ENCODE measurements at places on chromosomes 16 and 17. TPM values are rescaled to one million over a fixed set of nuclear protein-coding genes. Genes with fewer than 3 reads are reported as not detected.

DNA sequence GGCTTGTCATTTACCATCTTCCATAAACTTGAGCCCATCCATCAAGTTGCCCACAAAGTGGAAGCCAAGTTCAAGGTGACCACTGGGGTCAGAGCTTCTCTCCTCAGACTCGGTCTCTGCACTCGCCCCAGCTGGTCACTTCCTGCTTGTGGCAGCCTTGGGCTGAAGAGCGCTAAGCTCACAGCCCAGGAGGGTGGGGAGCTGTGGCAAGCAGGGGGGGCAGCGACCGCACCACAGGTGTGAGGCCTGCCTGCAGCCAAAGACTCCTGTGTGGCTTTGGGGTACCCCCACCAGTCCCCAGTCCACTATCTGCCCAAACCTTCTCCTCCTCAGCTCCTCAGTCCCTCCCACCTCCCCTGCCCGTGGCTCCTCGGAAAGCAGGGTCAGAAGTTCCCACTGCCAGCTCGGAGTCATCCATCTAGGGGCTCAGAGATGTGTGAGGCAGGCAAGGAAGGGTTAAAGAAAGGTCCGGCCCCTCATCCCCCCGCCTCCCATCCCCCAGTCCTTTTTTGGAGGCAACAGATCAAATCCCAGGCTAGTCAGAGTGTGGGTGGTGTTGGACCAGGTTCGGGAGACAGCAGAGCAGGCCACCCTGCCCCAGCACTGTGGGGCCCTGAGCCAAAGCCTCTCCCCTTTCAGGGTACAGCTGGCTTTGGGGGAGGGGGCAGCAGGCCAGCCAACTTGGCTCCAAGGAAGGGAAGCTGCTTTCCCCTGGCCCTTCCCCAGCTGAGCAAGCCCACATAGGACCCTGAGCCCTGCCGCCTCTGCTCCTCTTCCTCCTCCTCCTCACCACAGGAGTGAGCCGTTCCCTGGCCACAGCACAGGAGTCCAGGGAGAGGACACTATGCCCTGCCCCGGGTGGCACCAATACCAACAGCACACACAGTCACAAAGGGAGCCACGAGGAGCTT lies 3.2 kb downstream of the CSF3 start:
- no peak for DNase-seq

DNA sequence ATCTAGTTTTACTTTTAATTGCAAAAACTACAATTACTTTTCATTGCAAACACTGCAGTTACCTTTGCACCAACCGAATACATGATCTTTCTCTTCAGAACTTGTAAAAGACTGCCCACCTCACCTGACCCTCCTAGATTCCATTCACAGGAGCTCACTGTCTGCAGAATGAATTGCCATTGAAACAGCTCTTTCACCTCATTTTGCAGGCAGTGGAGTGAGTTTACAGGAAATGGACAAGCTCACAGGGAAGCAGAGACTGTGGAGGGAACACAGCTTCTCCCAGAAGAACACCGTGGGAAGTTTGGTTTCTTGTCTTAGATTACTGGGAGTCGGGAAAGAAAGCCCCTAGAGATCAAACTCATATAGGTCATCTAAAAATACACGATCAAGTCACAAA lies 439.7 kb upstream of the RBFOX1 start:
- no peak for DNase-seq

ZFP3 gene
- polyA plus RNA-seq, result 0.75 TPM

SOX9 gene
- not detected for polyA plus RNA-seq

DNA sequence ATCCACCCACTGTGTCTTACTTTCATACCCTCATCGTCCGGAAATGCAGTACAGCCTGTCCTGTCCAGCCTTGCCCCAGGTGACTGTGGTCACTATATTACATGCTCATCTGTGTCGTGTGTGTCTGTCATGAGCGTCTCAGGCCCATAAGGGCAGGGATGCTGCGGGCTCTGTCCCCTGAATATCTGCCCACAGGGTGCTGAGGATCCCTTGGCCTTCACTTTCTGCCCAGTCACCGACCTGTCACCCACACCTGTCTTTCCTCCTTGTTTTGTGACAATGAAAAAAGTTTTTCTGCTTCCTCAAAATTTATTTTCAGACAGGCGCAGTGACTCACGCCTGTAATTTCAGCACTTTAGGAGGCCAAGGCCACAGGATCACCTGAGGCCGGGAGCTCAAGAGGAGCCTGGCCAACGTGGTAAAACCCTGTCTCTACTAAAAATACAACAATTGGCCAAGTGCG lies 1.4 kb upstream of the CTRB1 start:
- DNase-seq, result no peak

GRCh38 chr17:27762527-27763305 lies 37.6 kb downstream of the NOS2 start:
- no peak for DNase-seq

TCAP gene
- polyA plus RNA-seq, result not detected

DNA sequence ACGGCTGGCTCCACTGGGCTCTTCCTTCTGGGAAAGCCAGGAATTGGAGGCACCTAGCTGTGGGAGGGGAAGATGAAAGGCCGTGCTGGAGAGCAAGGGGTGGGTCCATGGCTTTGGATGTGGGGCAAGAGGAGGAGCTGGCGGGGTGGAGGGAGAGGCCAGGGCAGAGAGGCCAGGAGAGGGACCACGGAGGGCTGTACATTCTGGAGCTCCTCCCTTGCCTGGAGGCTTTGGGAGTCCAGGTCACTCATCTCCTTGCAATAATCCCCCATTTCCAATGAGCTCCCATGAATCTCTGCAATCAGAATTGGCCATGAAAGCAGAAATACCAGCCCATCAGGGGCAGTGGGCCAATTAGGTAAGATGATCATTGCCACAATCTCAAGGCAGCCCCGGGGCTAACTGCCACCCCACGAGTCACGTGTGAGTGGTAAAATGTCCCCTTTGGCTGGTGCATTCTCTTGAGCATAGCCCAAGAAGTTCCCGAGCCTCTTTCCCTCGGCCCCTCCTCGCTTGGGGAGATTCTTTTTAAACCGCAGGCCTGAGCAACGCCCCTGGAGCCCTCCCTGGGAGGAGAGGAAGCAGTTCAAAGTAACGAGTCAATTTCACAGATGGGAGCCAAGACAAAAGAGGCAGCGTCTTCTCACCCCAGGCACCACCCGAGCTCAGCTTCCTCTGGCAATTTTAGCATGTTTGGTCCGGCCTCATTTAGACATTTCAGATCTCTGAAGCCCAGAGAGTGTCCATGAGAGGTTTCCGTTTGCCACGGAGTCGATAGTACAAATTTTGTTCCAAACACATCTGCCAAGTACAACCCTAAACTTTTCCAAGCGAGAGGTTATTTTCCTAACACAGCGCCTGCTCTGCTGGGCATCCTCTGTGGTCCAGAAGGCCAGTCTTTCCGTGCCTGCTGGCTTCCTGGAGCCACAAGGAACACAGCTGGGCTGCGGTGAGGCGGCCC lies 13.4 kb downstream of the RTN4RL1 start:
- DNase-seq, result no peak

GRCh38 chr16:83952587-83952939 lies 477 bp upstream of the OSGIN1 start:
- no peak for DNase-seq

DNA sequence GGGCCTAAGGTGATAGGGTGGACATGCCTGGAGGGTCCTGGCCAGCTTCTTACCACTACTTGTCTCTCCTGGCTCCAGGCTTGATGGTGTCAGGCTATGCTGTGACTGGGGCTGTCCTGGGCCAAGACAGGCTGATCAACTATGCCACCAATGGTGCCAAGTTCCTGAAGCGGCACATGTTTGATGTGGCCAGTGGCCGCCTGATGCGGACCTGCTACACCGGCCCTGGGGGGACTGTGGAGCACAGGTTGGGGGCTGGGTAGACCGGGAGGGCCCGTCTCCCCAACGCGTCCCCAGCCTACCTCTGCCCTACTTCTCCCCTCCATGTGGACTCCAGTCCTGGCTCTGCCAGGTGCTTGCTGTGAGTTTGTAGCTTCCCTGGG lies 4.5 kb downstream of the SPATA20 start:
- DNase-seq, result no peak

DNA sequence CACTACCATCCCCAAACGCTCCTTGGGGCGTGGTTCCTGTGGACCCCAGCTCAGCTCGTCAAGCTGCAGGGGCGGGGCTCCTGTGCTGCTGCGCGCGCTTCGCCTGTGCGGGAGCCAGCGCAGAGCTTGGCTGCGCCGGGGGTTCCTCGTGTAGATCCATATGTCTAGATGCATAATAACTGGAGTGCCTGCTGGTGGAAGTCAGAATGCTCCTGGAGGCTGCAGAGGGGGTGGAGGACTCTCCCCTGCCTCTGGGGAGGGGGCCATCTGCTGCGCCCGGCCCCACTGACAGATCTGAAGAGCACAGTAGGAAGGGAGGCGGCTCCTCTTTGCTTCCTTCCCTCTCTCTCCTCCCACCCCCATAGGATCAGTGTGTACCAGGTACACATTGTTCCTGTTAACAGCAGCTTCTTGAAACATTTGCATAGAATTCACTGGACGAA lies 4.6 kb downstream of the RASD1 start:
- no peak for DNase-seq

GRCh38 chr17:48633266-48633677 lies 7.1 kb upstream of the HOXB9 start:
- DNase-seq, result no peak

CHD9NB gene
- polyA plus RNA-seq, result not detected

- no peak for DNase-seq
Observed at GRCh38 chr16:58027161-58027915, 1.8 kb downstream of the MMP15 start.

DNA sequence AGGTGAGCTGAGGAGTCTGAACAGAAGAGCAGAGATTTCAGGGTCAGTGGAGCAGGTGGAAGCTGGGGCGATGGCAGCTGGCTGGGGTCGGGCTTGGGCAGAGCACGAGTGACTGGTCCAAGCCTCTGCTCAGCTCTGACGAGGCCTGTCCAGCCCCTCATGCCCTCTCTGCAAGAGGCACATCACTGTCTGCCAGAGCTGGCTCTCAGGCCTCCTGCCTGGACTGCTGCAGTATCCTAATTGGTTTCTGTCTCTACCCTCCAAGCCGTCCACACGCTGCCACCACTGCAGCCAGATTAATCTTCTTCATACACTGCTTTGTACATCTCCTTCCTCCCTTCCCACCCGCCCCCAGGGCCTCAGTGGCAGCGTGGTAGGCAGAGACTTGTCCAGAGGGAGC lies 25.4 kb downstream of the CACNA1G start:
- no peak for DNase-seq

KRTAP4-1 gene
- polyA plus RNA-seq, result not detected

ATP1B2 gene
- polyA plus RNA-seq, result not detected

ADCY9 gene
- 1.2 TPM for polyA plus RNA-seq

DNA sequence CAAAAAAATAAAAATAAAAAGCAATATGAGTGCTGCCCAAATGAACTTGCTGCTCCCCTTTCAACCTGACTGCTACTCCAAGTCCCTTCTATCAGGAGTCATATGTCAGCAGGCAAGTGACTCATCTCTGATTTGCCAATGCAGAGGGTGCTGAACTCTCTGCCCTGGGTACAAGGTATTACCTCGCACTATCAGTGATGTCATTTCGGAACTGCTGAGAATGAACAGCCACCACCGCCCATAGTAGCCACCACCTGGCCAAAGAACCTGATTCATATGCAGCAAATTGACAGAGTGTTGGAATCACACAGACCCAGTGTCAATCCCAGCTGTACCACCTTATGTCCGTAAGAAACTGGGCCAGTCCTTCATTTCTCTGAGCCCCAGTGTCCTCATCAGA lies 31.2 kb downstream of the LYRM9 start:
- no peak for DNase-seq

DNA sequence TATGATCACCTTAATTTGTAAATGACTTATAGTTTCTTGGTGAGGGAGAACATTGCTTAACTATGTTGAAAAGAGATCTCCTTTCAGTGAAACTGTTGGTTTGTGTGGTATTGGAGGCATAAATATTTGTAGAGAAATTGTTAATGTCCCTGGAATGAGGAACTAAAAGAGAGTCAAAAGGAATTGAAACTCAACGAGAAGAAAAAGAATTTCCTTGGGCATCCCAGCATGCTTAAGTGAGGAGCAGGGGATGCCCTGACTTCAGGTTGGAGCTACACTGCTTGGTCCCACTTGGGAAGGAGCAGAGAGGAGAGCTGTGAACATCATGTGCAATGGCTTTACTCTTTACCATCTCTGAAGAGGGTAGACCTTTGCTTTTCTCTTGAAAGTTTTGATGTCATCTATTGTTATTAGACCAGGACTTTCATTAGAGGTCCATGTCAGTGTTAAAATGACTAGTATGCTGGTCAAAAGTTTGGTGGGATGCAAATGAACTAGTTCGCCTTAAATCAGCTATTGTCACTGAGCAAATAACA lies 21.7 kb downstream of the KRT23 start:
- DNase-seq, result no peak

DNA sequence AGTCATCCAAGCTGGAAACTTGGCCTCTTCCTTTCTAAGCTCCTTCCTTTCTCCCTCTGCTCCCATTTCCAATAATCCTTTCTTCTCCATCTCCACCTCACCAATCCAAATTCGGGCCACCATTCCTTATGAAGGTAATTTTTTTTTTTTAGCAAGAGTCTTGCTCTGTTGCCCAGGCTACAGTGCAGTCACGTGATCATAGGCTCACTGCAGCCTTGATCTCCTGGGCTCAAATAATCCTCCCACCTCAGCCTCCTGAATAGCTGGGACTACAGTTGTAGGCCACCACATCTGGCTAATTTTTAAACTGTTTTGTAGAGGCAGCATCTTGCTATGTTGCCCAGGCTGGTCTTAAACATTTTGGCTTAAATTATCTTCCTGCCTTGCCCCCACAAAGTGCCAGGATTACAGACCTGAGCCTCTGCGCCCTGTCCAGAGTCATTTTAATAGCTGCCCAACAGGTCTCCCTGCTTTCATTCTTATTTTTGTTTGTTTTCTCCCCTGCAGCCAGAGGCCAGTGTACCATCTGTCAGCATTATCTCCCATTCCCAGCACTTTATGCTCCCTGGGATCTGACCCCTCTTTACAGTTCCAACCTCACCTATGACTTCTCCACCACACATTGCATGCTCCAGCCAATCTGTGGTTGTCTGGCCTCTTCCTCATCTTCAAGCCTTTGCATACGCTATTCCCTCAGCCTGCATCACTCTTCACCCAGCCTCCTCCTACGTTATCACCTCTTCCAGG lies 2.3 kb upstream of the GP2 start:
- no peak for DNase-seq

DNA sequence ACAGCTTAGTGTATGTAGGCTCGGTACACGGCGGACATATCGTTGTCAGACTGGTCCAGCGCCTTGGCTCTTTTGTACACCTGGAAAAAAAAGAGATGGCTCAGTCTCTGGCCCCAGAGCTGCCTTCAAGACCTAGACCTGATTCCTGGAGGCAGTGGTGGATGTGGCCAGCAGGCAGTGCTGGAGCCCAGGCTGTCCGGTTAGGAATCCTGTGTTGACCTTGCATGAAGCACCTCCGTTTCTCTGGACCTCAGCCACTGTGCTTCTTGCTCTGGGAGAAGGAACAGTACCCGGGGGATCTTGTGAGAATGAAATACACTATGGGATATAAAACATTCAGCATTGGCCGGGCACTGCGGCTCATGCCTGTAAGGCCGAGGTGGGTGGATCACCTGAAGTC lies 2.8 kb upstream of the ROGDI start:
- DNase-seq, result no peak

GRCh38 chr16:57623251-57624043 lies 5.0 kb upstream of the ADGRG1 start:
- no peak for DNase-seq
